ENCODE measurements at places on chromosomes 4 and X. TPM values are rescaled to one million over a fixed set of nuclear protein-coding genes. Genes with fewer than 3 reads are reported as not detected.

DNA sequence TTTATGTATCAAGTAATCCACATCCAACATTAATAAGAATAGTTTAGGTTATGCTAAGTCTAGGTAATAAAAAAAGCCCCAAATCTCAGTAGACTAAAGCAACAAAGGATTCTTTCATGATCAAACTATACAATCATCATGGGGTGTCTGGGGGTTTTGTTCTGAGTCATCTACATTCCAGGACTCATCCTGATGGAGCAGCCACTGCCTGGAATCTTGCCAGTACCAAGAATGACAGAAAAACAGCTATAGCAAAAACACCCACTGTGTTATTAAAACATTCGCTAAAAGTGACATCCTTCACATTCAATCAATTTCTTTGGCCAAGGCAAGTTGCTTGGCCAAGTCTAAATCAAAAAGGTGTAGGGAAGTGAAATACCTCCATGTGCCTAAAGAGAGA is 3.9 kb upstream of the ARHGEF38 start:
- DNase-seq: no peak

- DNase-seq: no peak
Measured at GRCh38 chr4:8553216-8553615, 27.0 kb upstream of the GPR78 start.

- peak; percentile 51 for DNase-seq
Measured at GRCh38 chr4:57043347-57044251, 64.9 kb downstream of the POLR2B start.

Gene SULT1B1
- total RNA-seq: 0.36 TPM

Gene GAK
- 26.4 TPM for total RNA-seq

DNA sequence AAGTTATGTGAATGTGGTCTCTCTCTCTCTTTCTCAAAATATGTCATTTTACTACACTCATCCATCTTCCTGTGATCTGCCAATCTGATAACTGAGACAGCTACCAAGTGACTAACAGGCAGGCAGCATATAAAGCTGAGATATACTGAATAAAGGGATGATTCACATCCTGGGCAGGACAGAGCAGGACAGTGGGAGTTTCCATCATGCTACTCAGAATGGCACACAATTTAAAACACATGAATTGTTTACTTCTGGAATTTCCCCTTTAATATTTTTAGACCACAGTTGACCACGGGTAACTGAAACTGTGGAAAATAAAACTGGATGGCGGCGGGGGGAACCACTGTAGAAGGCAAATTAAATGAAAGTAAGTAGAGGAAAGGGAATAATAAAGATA is 58.6 kb upstream of the DCTD start:
- DNase-seq: no peak

Gene SETD7
- total RNA-seq: 71.1 TPM
